ENCODE measurements at places on chromosomes 6 and 20.

DNA sequence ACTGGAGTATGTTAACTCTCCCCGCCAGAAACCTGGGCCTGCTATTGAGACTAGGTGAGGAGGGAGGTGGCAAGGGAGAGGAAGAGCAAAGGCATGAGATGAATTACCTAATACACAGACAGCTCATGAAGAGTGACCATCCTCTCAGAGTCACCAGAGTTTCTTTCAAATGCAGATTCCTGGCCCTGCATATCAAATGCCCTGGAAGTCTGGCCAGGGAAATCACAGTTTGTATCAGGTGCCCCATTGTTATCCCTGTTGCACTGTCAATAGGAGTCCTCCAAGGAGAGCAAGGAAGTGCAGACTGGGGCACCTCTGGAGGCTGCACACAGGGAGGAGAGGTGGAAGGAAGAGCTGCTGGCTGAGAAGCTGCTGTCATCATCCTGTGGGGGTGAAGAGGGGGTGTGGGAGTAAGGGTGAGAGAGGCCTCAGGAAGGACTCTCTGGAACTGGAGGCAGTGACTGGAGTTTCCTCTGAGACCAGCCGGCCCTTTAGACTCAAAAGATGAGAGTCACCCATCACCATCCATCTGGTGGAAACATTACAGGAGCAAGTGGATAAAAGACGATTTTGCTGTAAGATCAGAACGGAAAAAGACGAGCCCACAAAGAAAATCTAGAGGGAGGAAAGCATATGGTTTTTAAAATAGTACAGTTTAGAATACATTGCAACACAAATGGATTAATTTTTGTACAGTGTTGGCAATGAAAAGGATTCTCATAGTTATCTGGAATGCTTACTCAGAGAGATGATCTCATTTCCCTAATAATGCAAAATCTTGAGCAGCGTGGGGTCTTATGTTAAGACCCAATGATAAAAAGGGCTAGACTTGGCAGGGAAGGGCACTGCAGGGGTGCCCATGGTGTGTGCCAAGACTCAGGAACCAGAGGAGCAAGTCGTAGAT, 268.1 kb downstream of the UST start:
- DNase-seq = no peak

- DNase-seq = no peak
Measured at GRCh38 chr6:85561750-85562357, 31.8 kb downstream of the SNX14 start.

DNA sequence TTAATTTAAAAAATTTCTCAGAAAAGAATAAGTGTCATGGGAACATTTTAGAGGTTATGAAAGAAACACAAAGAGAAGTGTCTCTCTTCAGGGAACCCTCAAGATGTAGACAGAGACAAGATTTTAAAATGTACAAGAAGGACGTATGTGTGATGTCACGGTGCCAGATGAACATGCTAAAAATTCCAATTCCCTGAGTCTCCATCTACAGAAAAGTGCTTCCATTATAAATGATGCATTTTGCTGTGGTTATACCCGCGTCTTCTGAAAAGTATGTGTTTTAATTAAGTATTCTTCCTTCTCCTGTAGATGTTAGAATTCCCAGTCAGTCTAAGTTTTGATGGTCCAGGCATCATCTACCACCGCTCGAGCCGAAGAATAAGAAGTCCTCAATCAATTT, 489.1 kb downstream of the PREX1 start:
- DNase-seq = no peak

DNA sequence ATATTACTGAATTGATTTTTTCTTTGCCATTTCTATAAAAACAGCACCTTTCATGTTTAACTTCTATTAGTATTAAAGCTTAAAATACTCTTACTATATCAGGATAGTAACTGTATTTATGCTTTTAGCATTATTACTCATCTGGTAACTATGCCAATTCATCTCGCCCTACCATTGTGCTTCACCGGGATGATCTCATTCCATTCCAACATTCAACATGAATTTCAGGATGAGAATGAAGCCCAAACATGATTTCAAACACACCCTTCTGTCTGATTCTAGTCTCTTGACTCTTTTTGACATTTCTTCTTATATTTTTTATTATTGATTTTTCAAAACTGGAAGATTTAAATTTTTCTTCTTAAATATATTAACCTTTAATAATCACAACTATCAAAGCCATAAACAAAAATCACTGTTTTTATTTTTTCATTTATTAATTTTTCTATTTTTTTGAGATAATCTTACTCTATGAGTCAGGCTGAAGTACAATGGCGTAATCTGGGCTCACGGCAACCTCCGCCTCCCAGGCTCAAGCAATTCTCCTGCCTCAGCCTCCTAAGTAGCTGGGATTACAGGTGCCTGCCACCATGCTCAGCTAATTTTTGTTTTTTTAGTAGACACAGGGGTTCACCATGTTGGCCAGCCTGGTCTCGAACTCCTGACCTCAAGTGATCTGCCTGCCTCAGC, 46.7 kb downstream of the GJA1 start:
- DNase-seq = no peak

DNA sequence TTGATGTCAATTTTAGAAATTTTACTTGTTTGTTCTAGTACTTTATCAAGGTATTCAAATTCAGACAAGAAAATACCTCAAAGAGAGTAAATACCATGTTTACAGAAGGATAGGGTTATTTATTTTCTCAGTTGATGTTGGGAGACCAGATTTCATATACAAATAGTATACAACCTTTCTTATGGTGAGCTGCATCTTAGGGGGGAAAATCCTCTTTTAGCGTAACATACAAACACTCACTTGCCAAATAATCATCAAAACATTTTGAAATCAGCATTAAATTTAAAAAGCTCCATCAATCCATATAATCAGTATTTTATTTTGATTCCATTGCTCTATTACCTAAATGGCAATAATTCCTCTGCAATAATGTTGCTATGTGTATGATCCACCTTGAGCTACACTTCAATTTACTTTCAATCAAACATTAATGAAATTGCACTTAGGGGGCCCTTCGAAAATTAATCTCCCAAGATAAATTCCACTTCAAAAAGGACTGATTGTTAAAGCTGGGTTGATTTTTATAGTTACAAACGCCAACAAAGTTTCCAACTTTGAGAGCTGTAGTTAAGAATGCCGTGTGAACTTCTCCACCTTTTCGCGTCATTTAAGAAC, 2.2 kb downstream of the NKX2-4 start:
- DNase-seq = no peak

Measured in NCI-H2029 treated with DMSO at 0.1 percent for 48 hours (cell line).